Stimulated activated CD4-positive, alpha-beta T cell treated with anti-CD3 and anti-CD28 coated beads, Interleukin-12 subunit alpha, Interleukin-12 subunit beta, amount 100 ng/mL, for 4 hours (primary cell): ENCODE measurements at places on chromosomes 13 and 19.

GRCh38 chr13:50236898-50237318 lies 221.7 kb downstream of the KCNRG start:
- no peak for DNase-seq

DNA sequence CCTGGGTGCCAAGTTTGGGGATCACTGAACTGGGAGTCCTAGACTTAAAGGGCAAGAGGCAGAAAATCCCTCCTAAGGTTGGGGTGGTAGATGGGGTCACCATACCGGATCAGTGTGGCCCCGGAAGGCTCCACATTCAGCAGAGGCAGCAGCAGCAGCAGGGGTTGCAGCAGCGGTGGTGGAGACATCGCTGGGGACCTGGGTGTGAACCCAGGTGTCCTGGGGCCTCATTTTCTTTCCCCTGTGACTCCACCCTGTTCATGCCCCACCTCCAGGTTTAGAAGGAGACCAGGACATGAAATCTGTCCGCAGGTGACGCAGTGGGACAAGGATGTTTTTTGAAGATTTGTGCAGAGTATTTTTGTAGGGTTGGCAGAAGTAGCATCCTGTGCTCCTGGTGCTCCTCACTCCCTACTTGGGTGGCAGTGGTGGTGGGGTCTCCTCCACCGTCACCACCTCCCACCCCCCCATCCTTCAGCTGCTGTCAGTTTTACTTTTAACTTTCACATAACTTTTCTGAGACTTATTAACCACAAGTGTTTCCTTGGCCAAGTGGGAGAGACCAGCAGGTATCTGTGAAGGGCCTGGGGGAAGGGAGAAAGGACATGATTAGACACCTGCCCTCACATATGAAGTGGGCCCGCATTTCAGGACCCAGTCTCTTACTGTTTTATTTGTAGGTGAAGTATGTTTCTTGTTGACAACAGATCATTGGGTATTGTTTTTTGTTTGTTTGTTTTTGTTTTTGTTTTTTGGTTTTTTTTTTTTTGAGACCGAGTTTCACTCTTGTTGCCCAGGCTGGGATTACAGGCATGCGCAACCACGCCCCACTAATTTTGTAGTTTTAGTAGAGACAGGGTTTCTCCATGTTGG lies at the start of gene NAPSA:
TSS of gene NAPSA (minus strand) at position 206 of the 873 bp plus-strand sequence. CDS start at position 188, 18 bp downstream.
- DNase-seq: no peak

GRCh38 chr13:23460309-23460708 lies 26.8 kb upstream of the SACS start:
- no peak for DNase-seq

DNA sequence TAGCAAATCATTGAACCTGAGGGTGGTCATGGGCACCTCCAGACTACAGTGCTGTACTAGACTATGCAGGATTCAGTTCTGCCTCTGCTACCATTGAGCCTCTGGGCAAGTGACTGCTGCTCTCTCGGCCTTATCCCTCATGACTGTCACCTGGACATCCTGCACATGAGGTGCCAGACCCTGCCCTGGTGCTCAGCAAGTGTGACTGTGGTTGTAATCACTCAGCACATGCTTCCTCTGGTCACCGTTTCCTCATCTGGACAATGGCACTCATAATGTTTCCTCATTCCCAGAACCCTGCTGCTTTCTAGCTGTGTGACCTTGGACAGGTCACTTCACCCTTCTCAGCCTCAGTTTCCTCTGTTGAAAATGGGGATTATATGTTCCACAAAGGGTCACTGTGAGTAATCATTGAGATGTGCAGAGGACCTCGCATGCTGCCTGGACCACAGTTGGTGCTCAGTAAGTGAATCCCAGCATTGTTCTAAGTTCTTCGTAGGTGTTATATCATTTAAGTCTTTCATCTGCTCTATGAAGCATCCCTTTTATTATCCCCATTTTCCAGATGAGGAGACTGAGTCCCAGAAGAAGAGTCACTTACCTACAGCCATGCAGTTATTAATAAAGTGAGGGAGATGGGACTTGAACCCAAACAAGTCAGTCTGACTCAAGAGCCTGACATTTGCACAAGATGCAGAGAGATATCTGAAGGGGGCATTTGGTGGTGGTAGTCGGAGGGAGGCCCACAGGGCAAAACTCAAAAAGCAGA lies 3.2 kb downstream of the SYT3 start:
- no peak for DNase-seq

DNA sequence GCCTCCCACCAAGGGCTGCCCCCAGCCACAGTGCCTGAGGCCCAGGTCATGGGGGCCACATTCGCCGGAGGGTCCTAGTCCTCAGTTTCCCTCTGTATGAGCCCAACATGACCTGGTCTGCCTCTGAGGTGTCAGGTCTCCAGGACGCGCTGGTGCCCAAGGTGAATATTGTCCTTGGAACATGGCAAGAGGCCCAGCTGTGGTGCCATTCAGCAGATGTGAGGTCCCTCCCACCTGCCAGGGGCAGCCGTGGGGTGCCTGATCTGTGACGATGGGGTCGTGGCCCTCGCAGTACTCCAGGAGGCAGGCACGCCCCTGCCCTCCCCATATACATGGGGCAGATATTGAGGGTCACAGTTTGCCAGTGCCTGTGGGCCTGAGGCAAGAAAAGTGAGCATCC lies 151.9 kb downstream of the KDM4B start:
- DNase-seq: no peak

GRCh38 chr13:76837801-76838200 lies 48.4 kb downstream of the KCTD12 start:
- no peak for DNase-seq

- DNase-seq: no peak
Observed at GRCh38 chr13:97715763-97716162, 237.7 kb upstream of the IPO5 start.

DNA sequence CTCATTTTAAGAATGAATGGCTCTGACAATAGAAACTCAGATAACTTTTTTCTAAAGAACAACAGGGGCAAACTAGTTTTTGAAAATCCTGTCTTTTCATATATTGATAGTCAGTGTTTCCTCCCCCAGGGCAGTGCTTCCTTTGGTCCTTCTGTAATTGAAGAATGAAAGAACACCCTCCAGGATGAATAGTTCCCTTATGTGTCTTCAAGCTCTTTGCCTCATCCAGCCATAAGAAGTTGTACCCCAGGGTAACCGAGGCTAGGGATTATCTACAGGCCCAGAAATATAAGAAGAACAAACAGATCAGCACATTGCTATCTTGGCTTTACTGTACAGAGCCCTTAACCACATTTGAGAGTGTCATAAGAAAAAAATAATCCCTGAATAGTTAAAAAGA lies 12.1 kb upstream of the ERICH6B start:
- no peak for DNase-seq

DNA sequence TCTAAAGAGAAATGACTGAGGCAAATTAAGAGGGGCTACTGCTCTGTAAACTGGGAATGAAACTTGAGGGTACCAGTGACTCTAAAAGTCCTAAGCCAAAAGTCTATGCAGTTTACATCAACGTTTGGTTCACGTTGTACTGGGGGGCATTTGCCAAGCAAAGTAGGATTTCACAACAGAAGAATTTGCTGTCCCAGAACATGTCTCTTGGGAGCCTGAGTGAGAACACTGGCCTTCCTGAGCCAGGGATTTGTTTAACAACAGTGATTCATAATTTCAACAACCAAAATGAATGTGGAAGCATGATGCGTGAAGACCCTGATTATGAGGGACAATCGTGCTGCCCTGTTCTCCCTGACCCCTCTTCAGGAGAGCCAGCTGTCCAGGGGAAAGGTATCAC lies 178.0 kb downstream of the OXGR1 start:
- DNase-seq: no peak

DNA sequence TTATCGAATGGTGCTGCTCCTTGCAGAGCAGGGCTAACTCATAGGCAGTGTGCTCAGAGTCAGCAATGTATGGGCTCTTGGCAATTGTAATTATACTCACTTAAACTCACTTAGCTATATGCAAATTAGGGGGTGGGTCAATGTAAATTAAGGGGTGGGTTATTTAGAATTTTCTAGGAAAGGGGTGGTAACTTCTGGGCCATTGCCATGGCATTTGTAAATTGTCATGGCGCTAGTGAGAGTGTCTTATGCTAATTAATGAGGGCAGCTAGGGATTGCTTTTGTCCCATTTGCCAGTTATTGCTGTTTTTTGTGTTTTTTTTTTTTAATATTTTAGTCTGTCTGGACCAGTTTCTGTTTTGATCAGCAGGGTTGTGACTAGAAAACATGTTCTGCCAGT lies 68.4 kb downstream of the DIAPH3 start:
- DNase-seq: no peak

GRCh38 chr13:40163066-40164000 lies 503.1 kb downstream of the FOXO1 start:
- no peak for DNase-seq

- DNase-seq: no peak
Observed at GRCh38 chr19:55541091-55541490, 4.2 kb upstream of the SBK2 start.

- no peak for DNase-seq
Observed at GRCh38 chr13:22076658-22077057, 405.8 kb downstream of the FGF9 start.

- no peak for DNase-seq
Observed at GRCh38 chr19:50488389-50489194, 11.9 kb upstream of the GARIN5A start.

DNA sequence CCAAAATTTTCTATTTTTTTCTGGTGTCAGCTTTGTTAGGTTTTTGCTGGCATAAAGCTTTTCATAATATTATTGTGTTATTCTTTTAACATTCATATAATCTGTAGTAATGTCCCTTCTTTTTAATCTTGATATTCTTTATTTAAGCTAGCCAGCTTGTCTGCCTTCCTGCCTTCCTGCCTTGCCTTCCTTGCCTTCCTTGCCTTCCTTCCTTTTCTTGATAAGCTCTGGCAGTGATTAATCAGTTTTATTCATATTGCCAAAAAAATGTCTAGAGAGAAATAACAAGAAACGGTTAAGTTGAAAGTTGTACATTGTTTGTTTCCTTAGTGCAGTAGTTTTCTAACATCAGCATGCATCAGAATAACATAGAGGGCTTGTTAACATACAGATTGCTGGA lies 257.5 kb downstream of the MAB21L1 start:
- DNase-seq: no peak

DNA sequence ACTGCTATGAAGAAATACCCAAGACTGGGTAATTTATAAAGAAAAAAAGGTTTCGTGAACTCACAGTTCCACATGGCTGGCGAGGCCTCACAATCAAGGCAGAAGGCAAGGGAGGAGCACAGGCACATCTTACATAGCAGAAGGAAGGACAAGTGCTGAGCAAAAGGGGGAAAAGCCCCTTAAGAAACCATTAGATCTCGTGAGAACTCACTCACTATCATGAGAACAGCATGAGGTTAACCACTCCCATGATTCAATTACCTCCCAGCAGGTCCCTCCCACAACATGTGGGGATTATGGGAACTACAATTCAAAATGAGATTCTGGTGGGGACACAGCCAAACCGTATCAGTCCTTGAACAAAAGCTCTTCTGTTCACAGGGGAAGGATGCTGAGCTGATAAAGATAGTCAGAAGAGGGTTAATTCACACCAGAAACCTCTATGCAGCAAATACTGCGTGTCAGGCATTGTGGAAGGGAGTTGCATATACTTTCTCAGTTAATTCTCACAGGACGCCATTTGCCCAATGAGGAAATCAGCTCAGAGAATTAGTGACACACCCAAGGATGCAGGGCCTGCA lies 246.2 kb downstream of the FOXO1 start:
- DNase-seq: no peak

GRCh38 chr19:597406-598315 lies 8.0 kb downstream of the HCN2 start:
- no peak for DNase-seq

DNA sequence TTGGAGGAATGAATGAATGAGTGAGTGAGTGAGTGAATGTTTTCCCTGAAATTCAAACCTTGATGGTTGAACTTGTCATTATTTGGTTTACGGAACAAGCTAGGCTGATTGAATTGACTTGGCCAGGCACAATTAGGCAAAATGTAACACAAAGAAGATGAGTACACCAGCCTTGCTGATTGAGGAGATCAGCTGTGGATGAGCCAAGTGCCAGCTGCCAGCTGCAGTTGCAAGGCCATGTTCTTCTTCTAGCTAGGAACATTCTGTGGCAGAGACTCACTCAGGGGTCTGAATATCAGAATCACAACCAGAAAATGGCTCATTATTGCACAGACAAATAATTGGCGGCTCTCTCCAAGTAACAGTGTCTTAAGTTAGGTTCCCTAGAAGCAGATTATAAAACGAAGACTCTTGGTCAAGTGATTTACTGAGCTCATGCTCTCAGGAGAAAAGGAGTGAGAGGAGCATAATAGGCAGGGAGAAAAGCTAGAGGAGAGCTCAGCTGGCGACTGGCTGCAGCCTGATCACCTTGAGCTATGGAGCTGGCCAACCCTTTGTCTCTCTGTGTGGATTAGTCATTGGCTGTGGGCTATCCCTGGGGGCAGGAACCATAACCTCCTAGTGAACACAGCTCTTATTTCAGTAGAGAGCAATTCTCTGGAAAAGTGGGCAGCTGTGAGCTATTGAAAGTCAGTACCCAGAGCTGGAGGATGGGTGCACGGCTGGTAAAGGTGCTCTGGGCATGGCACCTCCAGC lies 225.3 kb upstream of the SERP2 start:
- no peak for DNase-seq

GRCh38 chr13:110138700-110139036 lies 168.3 kb downstream of the COL4A1 start:
- no peak for DNase-seq

DNA sequence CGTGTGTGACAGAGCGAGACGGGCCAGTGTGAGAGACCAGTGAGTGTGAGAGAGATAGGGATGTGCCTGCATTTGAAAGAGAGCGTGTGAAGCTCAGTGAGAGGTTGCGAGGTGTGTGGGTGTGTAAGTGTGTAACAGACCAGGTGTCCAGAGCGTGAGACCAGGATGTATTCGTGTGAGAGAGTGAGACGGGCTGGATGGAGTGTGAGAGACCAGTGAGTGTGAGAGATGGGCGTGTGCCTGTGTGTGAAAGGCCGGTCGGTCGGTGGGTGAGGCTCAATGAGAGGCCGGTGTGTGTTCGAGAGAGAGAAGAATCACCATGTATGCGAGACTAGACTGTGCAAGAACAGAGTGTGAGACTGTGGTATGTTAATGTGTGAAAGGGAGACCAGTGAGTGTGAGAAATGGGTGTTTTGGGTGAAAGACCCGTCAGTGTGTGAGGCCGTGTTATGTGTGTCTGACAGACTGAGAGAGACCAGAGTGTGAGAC lies 679 bp downstream of the ZNF471 start:
- no peak for DNase-seq

GRCh38 chr13:48496271-48497161 lies 36.4 kb downstream of the RCBTB2 start:
- no peak for DNase-seq

DNA sequence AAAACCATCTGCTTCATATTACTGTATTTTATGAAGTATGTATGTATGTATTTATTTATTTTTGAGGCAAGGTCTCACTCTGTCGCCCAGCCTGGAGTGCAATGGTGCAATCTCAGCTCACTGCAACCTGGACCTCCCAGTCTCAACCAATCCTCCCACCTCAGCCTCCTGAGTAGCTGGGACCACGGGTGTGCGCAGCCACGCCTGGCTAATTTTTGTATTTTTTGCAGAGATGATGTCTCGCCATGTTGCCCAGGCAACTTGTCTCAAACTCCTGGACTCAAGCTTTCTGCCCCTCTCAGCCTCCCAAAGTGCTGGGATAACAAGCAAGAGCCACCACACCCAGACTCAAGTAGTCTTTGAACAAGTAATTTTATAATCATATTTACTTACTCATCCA lies 5.5 kb downstream of the KATNAL1 start:
- DNase-seq: no peak
